Mesothelial cell of epicardium (in vitro differentiated cells): ENCODE measurements at places on chromosomes 1 and 21. TPM values are rescaled to one million over a fixed set of nuclear protein-coding genes. Genes with fewer than 3 reads are reported as not detected.
A peak's percentile ranks its signal among the peaks of the same experiment; 100 is the strongest.

GRCh38 chr1:54763816-54764132, 549 bp downstream of the PARS2 start:
- H3K27ac ChIP-seq, result peak overlapping the region; percentile 98
- H3K4me3 ChIP-seq, result peak overlapping the region; percentile 91
- no peaks in the 10 kb centered on the region for H3K36me3 ChIP-seq
- peaks cover 17% of the 10 kb centered on the region for H3K4me1 ChIP-seq
- no peak for DNase-seq

Gene GBP3
- 6.4 to 7.2 TPM (median 6.6 TPM) in 3 replicates for total RNA-seq

DNA sequence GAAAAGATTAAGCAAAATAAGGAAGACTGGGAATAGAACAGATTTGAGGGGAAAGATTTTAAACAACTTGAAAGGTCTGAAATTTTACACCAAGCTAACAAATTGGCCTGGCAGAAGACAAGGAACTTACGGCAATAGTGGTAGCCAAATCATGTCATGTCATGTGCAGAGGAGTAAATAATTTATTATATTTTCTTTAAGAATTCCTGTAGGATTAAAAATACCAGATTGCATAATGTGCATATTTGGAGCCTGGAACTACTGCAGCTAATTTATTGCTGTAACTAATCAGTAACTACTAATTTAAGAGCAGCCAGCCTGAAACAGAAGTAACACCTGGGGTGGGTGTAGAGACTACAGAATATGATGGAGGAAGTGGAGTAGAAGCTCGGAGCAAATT, 334.3 kb downstream of the TGFB2 start:
- H3K4me3 ChIP-seq, result no peak overlapping the region
- H3K27ac ChIP-seq, result no peak overlapping the region
- peaks cover 10% of the 10 kb centered on the region for H3K4me1 ChIP-seq
- no peaks in the 10 kb centered on the region for H3K36me3 ChIP-seq
- no peaks in the 10 kb centered on the region for H3K27me3 ChIP-seq
- DNase-seq, result no peak

Gene FMN2
- 0.23 to 0.54 TPM (median 0.33 TPM) in 3 replicates for total RNA-seq

Gene ANGPTL1
- total RNA-seq, result 0.67 to 0.80 TPM (median 0.72 TPM) in 3 replicates

- H3K4me1 ChIP-seq, result peaks cover 5% of the 10 kb centered on the region
- H3K27me3 ChIP-seq, result no peaks in the 10 kb centered on the region
- no peak for DNase-seq
- H3K4me3 ChIP-seq, result no peak overlapping the region
Observed at GRCh38 chr1:43688594-43689000, 18.7 kb upstream of the ST3GAL3 start.

Gene SYT11
- total RNA-seq, result 0.20 to 0.51 TPM (median 0.45 TPM) in 3 replicates

GRCh38 chr1:177609953-177610352, 359.9 kb downstream of the SEC16B start:
- H3K36me3 ChIP-seq, result peaks cover 3% of the 10 kb centered on the region
- H3K4me3 ChIP-seq, result no peak overlapping the region
- no peak for DNase-seq
- H3K27me3 ChIP-seq, result no peaks in the 10 kb centered on the region

- H3K27me3 ChIP-seq, result no peaks in the 10 kb centered on the region
- DNase-seq, result no peak
- no peaks in the 10 kb centered on the region for H3K36me3 ChIP-seq
- H3K27ac ChIP-seq, result no peak overlapping the region
- H3K4me1 ChIP-seq, result peaks cover 41% of the 10 kb centered on the region
Observed at GRCh38 chr1:147542569-147542897, 1.2 kb downstream of the BCL9 start.
